ENCODE measurements at places on chromosomes 2 and 18.

DNA sequence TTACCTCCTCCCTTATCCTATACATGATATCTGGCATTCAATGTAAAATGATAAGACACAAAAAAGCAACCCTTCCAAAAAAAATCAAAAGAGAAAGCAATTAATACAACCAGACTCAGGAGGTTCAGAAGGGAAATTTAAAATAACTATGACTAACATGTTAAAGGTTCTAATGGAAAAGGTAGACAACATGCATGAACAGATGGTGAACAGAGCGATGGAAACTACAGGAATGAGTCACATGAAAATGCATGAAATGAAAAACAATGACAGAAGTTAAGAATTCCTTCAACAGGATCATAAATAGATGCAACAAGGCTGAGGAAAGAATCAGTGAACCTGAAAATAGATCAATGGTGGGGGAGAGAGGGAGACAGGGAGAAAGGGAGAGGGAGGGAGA lies 26.1 kb upstream of the ERCC3 start:
- DNase-seq: no peak

- DNase-seq: no peak
Observed at GRCh38 chr2:219453671-219454590, 19.3 kb downstream of the SPEG start.

DNA sequence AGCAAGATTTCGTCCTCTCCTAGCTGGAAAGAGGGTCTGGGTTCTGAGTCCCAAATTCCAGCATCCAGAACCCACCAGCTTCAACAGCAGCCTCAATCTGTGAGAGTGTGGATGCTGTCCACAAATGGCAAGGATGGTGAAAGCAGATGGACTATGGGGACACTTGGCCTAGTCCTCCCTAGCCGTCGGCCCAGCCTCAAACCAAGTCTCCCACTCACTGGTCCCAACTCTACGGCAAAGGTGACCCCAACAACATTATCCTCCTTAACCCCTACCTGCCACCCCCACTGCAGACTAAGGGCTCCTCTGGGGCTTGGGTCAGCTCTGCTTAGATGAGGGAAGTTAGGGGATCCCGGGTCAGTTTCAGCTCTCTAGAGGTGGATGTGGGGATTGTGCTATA lies 57.3 kb downstream of the TNS1 start:
- DNase-seq: no peak

- DNase-seq: no peak
Observed at GRCh38 chr2:203401-203800, 60.4 kb downstream of the SH3YL1 start.

GRCh38 chr2:10324095-10324832 lies 21.6 kb downstream of the HPCAL1 start:
- no peak for DNase-seq

DNA sequence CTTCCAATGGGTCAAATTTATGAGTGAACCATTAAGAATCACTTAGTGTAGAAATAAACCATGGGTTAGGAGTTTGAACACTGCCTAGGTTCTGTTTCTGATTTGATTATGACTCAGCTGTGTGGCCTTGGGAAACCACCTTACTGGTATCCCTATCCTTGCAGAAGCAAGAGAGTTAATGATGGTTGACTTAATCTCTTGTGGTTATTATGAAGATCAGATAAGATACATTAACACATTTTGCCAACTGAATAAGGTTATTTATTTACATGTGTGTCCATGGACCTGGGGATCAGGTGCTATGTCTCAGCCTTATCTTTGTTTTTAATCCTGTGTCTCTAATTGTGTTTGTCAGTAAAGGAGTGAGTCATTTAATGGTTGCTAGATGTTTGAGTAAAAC lies 5.4 kb upstream of the KCNJ13 start:
- DNase-seq: no peak

- DNase-seq: no peak
Observed at GRCh38 chr2:235006461-235006860, 54.6 kb downstream of the SH3BP4 start.

GRCh38 chr18:49061991-49062831 lies 111.4 kb upstream of the SMAD7 start:
- DNase-seq: no peak

GRCh38 chr2:173881886-173882285 lies 83.3 kb downstream of the SP3 start:
- no peak for DNase-seq

DNA sequence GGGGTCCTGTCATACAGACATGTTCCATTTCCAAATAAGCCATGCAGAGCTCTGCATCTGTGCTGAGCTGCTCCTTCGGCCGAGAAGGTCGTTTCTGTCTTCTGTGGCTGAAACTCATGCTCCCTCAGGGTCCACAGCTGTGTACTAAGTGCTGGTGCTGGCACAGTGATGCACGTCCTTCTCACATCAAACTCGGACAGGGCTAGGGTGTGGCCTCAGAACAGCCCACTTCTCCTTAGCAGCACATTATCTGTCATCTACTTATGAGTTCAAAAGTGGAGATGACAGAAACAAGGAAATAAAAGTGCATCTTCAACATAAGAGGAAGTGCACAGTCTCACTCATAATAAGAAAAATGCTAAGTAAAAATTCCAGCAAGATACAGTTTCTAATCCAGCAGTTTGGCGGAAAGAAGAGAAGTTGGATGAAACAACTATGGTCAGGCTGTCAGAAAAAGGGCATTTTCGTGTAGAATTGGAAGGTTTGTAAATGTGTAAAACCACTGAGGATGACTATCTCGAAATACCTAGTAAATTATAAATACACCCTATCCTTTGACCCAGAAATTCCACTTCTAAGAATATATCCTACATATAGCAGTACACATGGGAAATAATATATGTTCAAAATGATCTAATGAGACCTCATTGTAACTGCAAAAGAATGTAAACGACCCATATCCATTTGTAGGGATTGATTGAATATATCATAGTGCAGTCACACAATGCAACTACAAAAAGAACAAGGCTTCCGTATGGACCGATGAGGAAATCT lies 53.7 kb upstream of the APCDD1 start:
- no peak for DNase-seq

DNA sequence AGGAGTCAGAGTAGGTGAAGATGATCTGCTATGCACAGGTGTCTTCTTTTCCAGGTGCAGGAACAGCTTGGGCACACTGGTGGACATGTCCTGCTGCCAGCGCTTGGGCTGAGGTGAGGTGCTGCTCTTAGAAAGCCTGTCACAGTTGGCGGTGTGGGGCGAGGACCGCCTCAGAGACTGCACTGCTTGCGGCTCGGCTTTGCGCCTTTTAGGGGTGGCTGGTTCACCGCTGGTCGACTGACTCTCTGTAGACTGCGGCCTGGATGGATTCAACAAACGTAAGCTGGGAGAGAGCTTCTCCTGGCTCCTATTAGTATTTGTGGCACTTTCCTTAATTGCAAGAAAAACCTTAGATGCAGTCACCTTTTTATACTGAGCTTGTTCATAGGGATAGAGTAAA lies 1.7 kb downstream of the MSL3B start:
- DNase-seq: no peak

DNA sequence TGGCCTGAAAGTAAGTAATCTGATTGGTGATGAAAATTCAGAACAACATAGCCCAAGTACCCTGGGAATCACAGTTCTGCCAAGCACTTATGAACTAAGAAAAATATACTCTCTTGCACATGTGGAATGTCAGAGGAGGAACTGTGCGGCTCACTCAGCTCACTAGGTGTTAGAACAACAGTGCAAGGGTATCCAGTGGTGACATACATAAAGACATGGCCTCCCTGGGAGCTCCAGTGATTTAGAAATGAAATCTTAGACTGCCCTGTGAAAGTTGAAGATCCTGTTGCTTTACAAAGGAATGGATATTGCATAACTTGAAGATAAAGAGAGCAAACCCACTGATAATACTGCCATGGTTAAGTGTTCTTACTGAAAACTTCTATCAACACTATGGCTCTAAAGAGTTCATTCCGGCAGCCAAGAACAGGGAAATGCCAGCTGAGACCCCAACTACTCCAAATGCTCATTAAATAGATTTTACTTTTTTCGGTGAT lies 246.2 kb downstream of the ARHGAP15 start:
- no peak for DNase-seq

DNA sequence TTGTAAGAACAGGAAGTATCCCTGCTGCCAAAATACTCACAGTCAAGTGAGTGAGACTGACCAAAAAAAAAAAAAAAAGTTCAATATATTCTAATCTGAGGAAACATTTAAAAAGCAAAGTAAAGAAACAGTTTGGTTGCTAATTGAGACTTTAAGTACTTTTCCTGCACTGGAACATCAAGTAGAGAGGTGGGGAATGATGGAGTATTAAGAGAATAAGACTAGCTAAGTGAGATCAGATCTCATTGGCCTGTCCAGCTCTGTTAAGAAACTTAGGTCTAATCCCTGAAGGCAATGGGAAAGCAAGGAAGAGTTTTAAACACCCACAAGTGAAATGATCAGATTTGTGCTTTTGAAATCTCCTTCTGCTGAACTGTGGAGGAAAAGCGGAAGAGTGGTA lies 27.8 kb upstream of the MAP4K3 start:
- no peak for DNase-seq

GRCh38 chr2:225911019-225911418 lies 511.5 kb downstream of the NYAP2 start:
- no peak for DNase-seq

DNA sequence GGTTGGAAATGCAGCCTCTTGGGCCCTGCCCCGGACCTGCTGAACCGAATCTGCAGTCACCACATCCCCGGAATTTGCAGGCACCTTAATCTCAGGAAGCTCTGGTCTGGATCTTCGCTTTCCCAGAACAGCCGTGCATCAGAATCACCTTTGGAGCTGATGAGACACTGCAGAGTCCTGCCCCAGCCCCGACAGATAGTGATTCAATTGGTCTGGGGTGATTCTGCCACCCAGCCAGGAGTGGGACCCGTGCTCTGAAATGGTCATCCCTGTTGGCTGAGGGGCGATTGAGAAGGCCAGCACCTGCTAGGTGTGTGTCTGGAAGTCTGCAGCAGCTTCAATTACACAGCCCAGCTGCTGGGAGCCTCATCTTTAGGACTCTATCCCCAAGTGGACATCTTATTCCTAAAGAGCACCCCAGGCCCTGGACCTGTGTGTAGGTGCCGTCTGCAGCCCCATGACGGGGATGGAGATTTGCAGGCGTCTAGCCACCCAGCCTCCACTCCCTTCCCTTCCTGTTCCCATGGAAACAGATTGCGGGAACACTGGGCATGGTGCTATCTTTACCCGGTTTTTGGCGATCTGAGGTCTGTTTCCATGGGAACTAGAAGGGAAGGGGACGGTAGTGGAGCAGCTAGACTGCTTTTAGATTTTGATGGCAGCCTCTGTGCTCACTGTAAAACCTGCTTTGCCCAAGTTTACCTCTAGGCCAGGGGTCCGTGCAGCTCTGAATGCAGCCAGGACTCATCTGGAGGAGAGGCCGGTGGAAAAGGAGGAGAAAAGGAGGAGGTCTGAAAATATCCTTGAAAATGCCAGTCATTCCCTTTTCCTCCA lies 156.1 kb downstream of the LDLRAD4 start:
- DNase-seq: no peak

GRCh38 chr2:112985090-112985489 lies 7.3 kb downstream of the IL36G start:
- no peak for DNase-seq

GRCh38 chr2:207501802-207502576 lies 27.8 kb upstream of the CREB1 start:
- no peak for DNase-seq

- peak; percentile 20 for DNase-seq
Observed at GRCh38 chr18:27599202-27599829, 414.2 kb upstream of the CHST9 start.

DNA sequence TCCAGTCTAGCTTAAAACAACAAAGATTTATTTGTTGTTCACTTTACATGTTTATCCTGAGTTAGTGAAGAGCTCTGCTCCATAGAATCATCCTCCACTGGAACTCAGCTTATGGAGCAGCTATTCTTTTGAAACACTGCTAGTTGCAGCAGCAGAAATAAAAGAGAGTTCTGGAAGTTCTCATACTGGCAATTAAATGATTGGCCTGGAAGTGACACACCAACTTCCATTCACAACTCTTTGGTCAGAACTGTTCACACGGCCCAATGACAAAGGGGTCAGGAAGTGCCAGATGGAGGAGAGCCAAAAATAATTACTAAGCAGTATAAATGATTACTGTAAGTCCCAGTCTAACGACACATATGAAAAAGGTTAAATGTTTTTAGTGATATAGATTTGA lies 39.1 kb downstream of the FBXO11 start:
- no peak for DNase-seq

DNA sequence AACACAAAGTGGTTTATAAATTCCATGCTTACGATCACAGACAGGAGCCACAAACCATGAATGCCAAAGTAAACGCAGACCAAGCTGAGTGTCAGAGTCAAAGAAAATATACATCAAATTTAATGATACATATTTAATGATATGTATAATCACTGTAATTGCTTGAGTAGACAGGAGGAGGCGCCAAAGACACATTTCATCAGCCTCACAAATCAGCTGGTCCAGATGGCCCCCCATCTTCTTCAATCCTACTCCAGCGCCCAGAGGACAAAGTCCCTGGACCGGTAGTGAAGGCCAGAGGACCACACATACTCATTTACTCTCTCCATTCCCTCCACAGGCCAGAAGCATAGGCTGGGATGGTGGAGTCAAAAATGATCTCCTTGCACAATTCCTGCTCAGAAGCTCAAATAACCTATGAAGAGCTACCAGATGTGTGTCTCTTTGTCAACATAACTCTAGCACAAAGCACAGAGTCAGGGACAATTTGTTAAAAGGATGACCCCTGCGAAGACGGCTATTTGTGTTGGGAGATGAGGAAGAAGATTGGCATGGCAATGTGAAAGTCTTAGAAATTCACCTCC lies 149.3 kb upstream of the PGAP1 start:
- no peak for DNase-seq

DNA sequence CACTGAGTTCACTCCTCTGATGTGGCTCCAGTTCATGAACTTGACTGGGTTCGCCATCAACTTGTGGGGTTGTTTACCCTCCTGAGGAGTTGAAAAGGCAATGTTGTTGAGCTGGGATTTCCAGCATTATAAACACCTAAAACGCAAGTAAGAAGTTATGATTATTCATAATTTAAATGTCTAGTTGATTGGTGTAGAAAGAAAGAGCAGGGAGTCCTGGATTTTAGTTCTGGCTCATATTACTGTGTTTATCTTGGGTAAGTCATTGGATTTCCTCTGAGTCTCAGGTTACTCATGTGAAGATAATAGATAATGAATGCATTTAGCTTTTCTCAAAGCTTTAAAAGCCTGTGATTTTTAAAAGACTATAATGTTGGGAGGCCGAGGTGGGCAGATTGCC lies 438.0 kb upstream of the CDH20 start:
- no peak for DNase-seq

GRCh38 chr18:7598167-7599047 lies 31.3 kb downstream of the PTPRM start:
- no peak for DNase-seq

DNA sequence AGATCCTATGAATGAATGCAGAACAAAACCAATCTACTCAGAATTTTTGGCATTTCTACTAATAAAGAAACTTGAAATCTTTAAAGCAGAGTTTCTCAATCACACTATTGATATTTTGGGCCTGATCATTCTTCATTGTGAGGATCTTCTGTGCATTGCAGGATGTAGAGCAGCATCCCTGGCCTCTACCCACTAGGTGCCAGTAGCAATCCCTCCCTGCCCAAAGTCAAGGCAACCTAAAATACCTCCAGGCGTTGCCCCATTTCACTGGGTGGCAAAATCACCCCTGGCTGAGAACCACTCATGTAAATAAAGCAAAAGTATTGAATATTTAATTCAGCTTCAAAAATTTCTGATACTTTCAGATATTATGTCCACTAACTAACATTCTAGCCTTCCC lies 213.0 kb downstream of the SP3 start:
- DNase-seq: no peak

GRCh38 chr2:215360596-215360995 lies 48.7 kb downstream of the ATIC start:
- no peak for DNase-seq

GRCh38 chr2:236610991-236611821 lies 41.6 kb downstream of the ACKR3 start:
- no peak for DNase-seq

All from CMK (cell line).